ENCODE measurements at places on chromosomes 7 and 10.
A peak's percentile ranks its signal among the peaks of the same experiment; 100 is the strongest.

DNA sequence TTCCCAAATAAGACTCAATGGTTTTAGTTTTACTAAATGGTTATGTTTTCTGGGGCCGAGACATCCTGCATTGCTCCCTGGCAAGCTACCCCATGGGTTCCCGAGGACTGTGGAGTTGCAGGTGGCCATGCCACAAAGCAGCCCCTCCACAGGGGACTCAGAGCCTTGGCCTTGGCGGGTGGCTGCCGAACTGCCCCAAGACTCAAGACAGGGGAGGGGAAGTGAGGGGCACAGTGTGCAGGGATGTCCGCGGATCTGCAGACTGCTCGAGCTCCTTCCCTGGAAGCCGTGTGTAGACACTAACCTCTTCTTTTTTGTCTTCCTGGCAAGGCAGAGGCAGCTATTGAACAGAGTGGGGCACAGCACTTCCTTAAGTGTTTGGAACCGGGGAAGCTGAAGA is 154.6 kb downstream of the EBF3 start:
- H3K4me1 ChIP-seq: no peaks in the 10 kb centered on the region
- DNase-seq: no peak
- peaks cover 1% of the 10 kb centered on the region for H3K27me3 ChIP-seq
- H3K27ac ChIP-seq: no peak overlapping the region
- peaks cover 1% of the 10 kb centered on the region for H3K36me3 ChIP-seq

DNA sequence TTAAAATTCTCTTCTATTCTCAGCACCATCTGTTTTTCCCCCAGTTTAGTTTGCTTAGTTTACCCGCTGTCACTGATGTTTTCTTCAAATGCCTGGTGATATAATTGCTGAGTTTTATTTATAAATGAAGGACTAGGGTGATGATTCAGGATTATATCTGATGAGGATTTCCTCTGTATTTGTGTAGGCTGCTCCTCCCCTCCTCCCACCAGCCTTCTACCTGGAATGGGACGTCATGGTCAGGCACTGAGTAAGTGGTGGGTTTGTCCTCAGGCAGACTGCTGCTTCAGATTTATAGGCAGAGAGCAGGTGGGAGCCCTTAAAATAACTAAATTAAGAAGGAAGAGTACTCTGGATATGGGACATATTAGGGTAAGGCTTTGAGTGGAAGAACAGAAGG is 35.8 kb downstream of the PALS2 start:
- H3K36me3 ChIP-seq: no peaks in the 10 kb centered on the region
- H3K27me3 ChIP-seq: no peaks in the 10 kb centered on the region
- no peak overlapping the region for H3K4me3 ChIP-seq
- no peak for DNase-seq

- H3K36me3 ChIP-seq: peaks cover 9% of the 10 kb centered on the region
- no peaks in the 10 kb centered on the region for H3K27me3 ChIP-seq
- no peak overlapping the region for H3K27ac ChIP-seq
- peaks cover 13% of the 10 kb centered on the region for H3K4me1 ChIP-seq
- no peak for DNase-seq
Observed at GRCh38 chr7:96701258-96701657, 8.4 kb downstream of the SEM1 start.

GRCh38 chr10:120517196-120517595 is 60.2 kb downstream of the PLPP4 start:
- peaks cover 65% of the 10 kb centered on the region for H3K27me3 ChIP-seq
- no peaks in the 10 kb centered on the region for H3K4me1 ChIP-seq
- no peaks in the 10 kb centered on the region for H3K36me3 ChIP-seq

- no peaks in the 10 kb centered on the region for H3K27me3 ChIP-seq
- H3K27ac ChIP-seq: no peak overlapping the region
- H3K4me3 ChIP-seq: no peak overlapping the region
- H3K36me3 ChIP-seq: peaks cover 3% of the 10 kb centered on the region
Observed at GRCh38 chr7:18873734-18874336, 243.6 kb downstream of the TWIST1 start.

GRCh38 chr7:117648203-117648866 is 168.5 kb downstream of the CFTR start:
- no peaks in the 10 kb centered on the region for H3K36me3 ChIP-seq
- H3K27ac ChIP-seq: no peak overlapping the region
- H3K4me3 ChIP-seq: no peak overlapping the region

- H3K4me1 ChIP-seq: peaks cover 34% of the 10 kb centered on the region
- H3K27me3 ChIP-seq: no peaks in the 10 kb centered on the region
- H3K36me3 ChIP-seq: no peaks in the 10 kb centered on the region
- no peak for DNase-seq
- H3K27ac ChIP-seq: no peak overlapping the region
- H3K4me3 ChIP-seq: no peak overlapping the region
Observed at GRCh38 chr7:86966916-86967315, 92.5 kb downstream of the ELAPOR2 start.

DNA sequence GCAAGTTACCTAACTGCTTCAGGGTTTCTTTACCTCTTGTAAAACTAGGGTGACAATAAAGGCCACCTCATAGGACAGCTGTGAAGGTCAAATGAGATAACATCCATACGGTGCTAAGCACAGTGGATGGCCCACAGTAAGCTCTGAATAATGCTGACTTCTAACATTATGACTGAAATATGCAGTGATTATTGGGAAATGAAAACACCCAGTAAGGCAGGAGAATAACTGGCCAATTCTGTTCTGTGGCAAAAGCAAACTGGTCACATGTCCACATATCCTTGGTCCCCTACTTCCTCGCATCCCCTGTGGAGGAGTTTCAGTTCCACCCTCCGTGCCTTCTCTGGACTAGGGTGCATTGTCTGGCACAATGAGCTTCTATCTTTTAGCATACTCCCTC is 1.4 kb downstream of the CUBN start:
- H3K27me3 ChIP-seq: no peaks in the 10 kb centered on the region
- H3K27ac ChIP-seq: no peak overlapping the region
- peaks cover 18% of the 10 kb centered on the region for H3K4me1 ChIP-seq

GRCh38 chr7:1872191-1873069 is 202.4 kb downstream of the ELFN1 start:
- DNase-seq: no peak
- no peaks in the 10 kb centered on the region for H3K27me3 ChIP-seq
- no peak overlapping the region for H3K4me3 ChIP-seq
- H3K27ac ChIP-seq: no peak overlapping the region

- DNase-seq: no peak
- H3K4me3 ChIP-seq: no peak overlapping the region
- H3K4me1 ChIP-seq: peaks cover 19% of the 10 kb centered on the region
Observed at GRCh38 chr7:132580277-132580676, 4.0 kb upstream of the PLXNA4 start.

- H3K4me3 ChIP-seq: no peak overlapping the region
- no peaks in the 10 kb centered on the region for H3K36me3 ChIP-seq
- H3K27ac ChIP-seq: no peak overlapping the region
- DNase-seq: no peak
- peaks cover 20% of the 10 kb centered on the region for H3K27me3 ChIP-seq
- peaks cover 12% of the 10 kb centered on the region for H3K4me1 ChIP-seq
Observed at GRCh38 chr7:138796038-138796615, 1.7 kb upstream of the TMEM213 start.

DNA sequence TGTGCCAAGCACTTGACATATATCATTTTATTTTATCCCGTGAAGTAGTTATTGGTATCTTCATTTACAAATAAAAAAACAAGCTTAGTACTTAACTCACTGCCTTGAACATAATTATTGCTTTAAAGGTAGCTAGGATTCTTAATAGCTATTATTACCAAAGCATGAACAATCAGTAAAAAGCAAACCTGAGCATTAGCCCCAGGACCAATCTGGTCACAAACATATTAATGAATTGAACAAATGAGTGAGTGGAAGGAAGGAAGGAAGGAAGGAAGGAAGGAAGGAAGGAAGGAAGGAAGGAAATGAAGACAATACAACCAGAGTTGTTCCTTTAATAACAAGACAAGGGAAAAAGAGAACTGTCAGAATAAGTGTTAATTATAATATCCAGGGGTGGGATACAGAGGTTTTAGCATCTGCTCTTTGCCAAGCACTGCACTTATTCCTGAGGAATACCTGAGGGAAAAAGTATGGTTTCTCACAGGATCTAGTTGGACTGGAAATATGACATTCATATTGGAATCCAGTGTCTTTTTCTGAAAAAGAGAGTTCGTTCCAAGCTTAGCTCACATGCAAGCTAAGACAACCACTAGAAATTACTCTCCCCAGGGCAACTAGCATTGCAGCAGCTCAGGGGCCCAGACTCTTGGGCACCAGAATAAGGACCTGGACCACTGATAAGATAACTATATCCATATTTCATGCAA is 172.9 kb upstream of the MGMT start:
- no peak overlapping the region for H3K4me3 ChIP-seq
- peaks cover 8% of the 10 kb centered on the region for H3K4me1 ChIP-seq
- H3K27ac ChIP-seq: no peak overlapping the region

DNA sequence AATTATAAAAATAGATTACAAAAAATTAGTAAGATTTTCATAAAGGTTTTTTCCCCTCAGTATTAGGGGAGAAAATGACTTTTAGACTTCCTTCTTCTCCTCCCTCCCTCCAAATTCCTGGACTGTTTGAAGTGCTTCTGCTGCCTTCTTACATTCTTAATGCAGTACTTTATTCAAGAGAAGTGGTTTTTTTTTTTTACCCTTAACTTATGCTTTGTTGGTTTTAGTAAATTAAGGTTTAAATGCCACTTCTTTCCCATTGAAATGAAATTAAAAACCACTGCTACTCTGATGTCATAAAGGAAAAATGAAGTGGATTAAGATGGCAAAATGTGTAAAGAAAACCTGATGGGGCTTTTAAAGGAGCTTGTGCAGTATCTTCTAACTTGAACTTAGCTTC is 140.7 kb downstream of the VTI1A start:
- H3K27ac ChIP-seq: peak overlapping the region; percentile 81
- H3K36me3 ChIP-seq: no peaks in the 10 kb centered on the region
- no peak for DNase-seq

GRCh38 chr7:142787783-142788182 is 17.0 kb downstream of the PRSS2 start:
- peaks cover 4% of the 10 kb centered on the region for H3K4me1 ChIP-seq
- no peak overlapping the region for H3K4me3 ChIP-seq
- H3K27me3 ChIP-seq: peaks cover 21% of the 10 kb centered on the region
- no peaks in the 10 kb centered on the region for H3K36me3 ChIP-seq
- no peak overlapping the region for H3K27ac ChIP-seq

DNA sequence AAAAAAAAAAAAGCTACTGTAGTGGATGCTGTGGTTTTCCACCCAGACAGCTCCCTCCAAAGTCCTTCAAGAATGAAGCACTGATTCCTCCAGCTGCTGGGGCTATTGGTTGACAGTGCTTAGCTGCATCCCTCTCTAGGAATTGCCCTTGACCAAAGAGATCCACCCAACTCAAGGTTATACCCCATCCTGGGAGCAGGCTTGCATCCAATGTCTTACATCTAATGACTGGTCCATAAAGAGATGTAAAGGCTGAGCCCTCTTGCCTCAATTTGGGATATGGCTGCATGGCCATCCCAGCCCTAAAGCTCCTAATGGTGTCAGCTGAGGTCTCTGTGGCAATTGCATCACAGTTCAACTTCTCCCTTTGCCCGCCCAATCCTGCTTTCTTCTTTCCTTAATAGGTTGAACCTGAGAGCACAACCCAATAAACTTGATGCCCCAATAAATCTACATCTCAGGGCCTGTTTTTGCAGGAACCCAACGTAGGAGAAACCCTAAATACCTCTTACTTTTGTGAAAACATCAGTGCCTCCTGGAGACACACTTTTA is 4.4 kb downstream of the GPR37 start:
- DNase-seq: no peak
- no peak overlapping the region for H3K4me3 ChIP-seq
- H3K27me3 ChIP-seq: peaks cover 25% of the 10 kb centered on the region
- no peak overlapping the region for H3K27ac ChIP-seq
- H3K4me1 ChIP-seq: peaks cover 20% of the 10 kb centered on the region

DNA sequence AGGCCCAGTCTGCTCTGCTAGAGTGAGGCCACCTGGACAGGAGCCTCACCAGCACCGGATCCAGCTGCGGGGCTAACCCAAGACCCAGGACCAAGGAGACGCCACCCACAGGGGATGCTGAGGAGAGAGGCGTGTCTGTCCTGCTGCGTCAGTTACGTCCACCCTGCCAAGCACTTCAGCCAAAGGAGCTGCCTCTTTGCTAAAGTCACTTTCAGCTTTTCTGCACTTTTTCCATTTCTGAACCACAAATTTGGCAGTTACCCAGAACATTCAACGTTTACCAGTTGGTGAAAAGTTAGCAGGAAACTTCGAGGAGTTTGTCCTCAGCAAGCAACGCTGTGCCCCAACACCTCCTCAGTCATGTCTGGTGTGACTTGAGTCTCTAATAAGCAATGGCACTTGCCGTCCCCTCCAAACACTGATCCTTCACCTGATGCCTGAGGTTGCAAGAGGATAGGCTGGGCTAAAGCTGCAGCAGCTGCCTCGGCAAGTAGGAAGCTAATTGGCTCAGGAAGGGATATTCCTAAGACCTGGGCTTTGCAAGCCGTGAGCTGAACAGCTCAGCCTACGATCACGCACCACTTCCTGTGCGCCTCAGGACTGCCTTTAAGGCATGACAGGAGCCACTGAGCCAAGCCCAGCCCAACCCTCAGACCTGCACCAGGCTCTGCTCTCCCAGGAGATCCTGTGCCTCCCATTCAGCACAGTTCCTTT is 40.1 kb downstream of the KCNH2 start:
- H3K36me3 ChIP-seq: no peaks in the 10 kb centered on the region
- no peak overlapping the region for H3K27ac ChIP-seq
- no peak overlapping the region for H3K4me3 ChIP-seq
- H3K4me1 ChIP-seq: peaks cover 20% of the 10 kb centered on the region
- H3K27me3 ChIP-seq: peaks cover 12% of the 10 kb centered on the region

GRCh38 chr10:63437116-63437949 is 28.4 kb downstream of the JMJD1C start:
- no peak for DNase-seq
- H3K27ac ChIP-seq: no peak overlapping the region
- peaks cover 22% of the 10 kb centered on the region for H3K4me1 ChIP-seq
- no peak overlapping the region for H3K4me3 ChIP-seq
- no peaks in the 10 kb centered on the region for H3K27me3 ChIP-seq

DNA sequence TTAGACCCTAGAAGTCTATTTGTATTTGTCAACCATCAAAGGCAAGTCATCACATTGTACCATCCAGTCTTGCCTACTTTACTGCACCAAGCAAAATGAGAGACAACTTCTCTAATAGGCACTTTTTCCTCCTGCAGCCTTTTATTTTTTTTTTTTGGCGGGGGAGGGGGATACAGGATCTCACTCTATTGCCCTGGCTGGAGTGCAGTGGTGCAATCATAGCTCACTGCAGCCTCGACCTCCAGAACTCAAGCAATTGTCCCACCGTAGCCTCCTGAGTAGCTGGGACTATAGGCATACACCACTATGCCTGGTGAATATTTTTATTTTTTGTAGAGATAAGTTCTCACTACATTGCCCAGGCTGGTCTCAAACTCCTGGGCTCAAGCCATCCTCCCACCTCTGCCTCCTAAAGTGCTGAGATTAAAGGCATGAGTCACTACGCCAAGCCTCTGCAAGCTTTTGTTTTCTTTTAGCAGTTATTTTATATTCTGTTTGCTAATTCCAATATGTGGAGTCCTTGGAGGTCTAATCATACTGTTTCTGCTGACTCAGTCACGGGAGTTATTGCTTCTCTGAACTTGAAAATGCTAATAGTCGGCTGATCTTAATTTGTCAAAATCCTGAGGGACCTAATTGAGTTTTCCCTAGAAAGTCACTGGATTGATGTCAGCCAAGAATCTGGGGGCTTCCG is 14.2 kb downstream of the KPNA7 start:
- no peak overlapping the region for H3K4me3 ChIP-seq
- H3K27me3 ChIP-seq: no peaks in the 10 kb centered on the region
- H3K27ac ChIP-seq: no peak overlapping the region
- H3K4me1 ChIP-seq: no peaks in the 10 kb centered on the region
